ENCODE measurements at places on chromosomes 13 and 19.

DNA sequence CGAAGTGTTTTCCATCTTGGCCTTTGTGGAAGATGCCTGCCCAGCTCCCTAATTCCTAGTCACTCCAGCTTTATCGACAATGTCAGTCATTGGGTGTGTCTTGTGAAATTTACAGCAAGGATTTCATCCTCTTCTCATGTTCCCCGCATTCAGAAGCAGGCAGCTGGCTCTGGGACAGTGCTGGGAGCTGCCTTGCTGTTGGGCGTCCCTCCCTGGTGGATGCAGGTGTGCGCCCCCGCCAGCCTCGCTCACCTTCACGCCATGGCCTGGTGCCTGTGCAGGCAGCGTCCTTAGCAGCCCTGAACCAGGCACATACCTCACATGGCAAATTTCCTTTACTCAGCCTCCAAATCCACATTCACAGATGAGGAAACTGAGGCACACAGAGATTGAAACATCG, 39.7 kb upstream of the TFDP1 start:
- DNase-seq = no peak

DNA sequence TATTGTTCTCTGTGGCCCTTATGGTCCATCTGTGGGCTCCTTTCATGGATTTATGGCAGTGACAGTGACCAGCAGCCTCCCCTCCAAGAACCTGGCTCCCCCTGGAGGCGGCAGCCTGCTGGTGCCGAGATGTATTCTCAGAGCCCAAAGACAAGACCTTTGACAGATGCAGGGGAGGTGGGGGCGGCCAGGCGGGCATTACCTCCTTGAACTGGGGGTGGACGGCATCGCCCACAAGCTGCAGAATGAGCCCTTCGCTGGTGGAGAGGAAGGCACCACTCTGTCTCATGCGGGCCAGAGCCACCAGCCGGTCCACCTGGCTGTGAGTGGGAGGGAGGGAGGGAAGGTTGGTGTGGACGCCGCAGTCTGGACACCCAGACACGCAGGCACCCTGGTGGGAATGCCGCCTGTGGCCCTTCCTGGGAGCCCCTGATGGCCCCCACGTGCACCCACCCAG, 6.6 kb downstream of the ISOC2 start:
- DNase-seq = no peak

- no peak for DNase-seq
These were observed 38.0 kb upstream of the ADGRE5 start for GRCh38 chr19:14343286-14343685.

GRCh38 chr13:73299787-73300186, 241.0 kb downstream of the KLF5 start:
- peak; percentile 15 for DNase-seq

DNA sequence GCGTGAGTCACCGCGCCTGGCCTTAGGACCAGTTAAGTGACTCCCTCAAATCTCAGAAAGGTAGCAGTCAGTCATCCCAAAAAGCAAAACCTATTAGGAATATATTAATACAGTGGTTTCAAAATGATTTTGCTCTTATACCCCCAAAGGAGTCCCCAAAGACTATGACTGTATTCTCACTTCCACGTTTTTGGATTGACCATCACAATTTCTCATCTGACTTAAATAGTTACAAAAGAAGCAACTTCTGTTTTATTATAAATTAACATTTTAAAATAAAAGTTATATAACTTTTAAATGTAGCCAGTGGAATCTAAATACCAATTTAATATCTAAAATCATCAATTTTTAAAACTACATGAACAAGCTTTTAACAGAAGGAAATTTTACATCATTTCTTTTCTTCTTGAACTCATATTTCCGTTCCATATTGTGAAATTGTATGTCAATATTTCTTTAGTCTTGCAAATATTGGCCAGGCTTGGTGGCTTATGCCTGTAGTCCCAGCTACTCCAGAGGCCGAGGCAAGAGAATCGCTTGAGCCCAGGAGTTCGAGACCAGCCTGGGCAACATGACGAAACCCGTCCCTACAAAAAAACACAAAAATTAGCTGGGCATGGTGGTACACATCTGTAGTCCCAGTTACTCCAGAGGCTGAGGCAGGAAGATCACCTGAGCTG, 1.5 kb upstream of the SPART start:
- no peak for DNase-seq

DNA sequence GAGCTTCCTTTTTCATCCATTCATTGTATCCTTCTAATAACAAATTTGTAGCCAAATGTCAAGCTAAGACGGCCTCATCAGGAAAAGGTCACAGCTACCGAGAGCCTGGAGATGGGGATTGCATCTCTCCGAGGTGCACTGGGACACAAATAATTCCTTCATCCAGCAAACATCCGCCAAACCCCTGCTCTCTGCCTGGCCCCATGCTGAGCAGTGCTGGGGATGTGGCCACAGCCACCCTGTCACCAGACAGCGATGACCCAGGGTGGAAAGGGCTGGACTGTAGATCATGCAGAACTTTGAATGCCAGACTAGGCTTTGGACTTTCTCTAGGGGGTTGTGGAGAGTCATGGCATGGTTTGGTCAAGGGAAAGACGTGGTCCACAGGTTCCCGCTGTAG, 1.9 kb downstream of the TOMM40 start:
- DNase-seq = no peak

DNA sequence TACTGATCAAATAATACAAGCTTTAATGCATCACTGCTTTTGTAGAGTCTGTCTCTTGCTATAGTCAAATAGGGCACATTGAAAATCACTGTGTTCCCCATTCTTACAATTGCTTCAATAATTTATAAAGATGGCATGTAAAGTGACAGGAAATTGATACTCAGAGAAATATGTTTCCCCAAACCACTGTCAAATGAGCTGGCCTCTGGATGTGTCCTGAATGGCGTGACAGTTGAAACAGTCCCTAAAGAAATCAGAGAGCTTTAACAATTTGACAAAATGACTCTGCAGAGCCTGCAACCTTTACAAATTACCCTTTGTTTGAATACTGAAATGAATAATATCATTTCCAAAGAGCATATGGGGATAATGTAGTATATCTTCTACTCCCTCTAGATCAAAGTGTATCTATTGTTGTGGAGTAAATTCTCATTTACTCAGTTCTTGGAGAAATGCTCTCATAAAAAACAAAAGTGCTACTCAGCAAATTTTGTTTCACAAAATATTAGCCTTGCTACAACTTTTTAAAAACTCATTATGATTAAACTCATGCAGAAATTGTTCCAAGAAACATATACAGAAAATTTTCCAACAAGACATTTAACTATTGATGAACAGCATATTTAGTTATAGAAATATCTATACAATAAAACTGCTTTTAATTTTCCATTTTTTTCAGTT, 763.2 kb upstream of the SPRY2 start:
- DNase-seq = no peak
